ENCODE measurements at places on chromosomes 1 and 21. TPM values are rescaled to one million over a fixed set of nuclear protein-coding genes. Genes with fewer than 3 reads are reported as not detected.

LCE1C gene
- total RNA-seq: not detected

AGMAT gene
- 20.3 TPM for total RNA-seq

GBP7 gene
- total RNA-seq: not detected

HAO2 gene
- not detected for total RNA-seq

CLK2 gene
- total RNA-seq: 82.7 TPM

SOAT1 gene
- 77.2 TPM for total RNA-seq

RPTN gene
- total RNA-seq: not detected

SPRR2A gene
- not detected for total RNA-seq

UBASH3A gene
- 28.2 TPM for total RNA-seq

TINAGL1 gene
- not detected for total RNA-seq

CLIC6 gene
- total RNA-seq: 0.52 TPM

CD48 gene
- total RNA-seq: 307 TPM

PRRX1 gene
- total RNA-seq: not detected

SIPA1L2 gene
- total RNA-seq: 10.1 TPM

OLIG2 gene
- not detected for total RNA-seq

PCNX2 gene
- 18.7 TPM for total RNA-seq

NIPAL3 gene
- 34.8 TPM for total RNA-seq

DNM3 gene
- total RNA-seq: 0.78 TPM

TMEM200B gene
- total RNA-seq: 0.97 TPM

LCE1B gene
- not detected for total RNA-seq

TGFBR3 gene
- total RNA-seq: 18.7 TPM

WRAP73 gene
- 31.3 TPM for total RNA-seq

MEX3A gene
- total RNA-seq: 0.65 TPM

UTS2 gene
- not detected for total RNA-seq

ZNF648 gene
- not detected for total RNA-seq

ARTN gene
- not detected for total RNA-seq

LYPD8 gene
- not detected for total RNA-seq

PIK3C2B gene
- total RNA-seq: 23.3 TPM

RSPH1 gene
- not detected for total RNA-seq

MANEAL gene
- 5.6 TPM for total RNA-seq

ARMH1 gene
- total RNA-seq: 49.6 TPM

C1orf185 gene
- total RNA-seq: not detected

LAPTM5 gene
- total RNA-seq: 175 TPM

CDC42BPA gene
- total RNA-seq: 1.3 TPM

GBP4 gene
- 31.4 TPM for total RNA-seq

PBX1 gene
- not detected for total RNA-seq

NR0B2 gene
- not detected for total RNA-seq

FMOD gene
- 1.7 TPM for total RNA-seq

ITLN1 gene
- total RNA-seq: not detected

SLC25A44 gene
- 26.7 TPM for total RNA-seq

CLEC20A gene
- not detected for total RNA-seq

EXTL1 gene
- total RNA-seq: not detected

NUF2 gene
- 32.7 TPM for total RNA-seq

LRRC7 gene
- not detected for total RNA-seq

RAB4A gene
- total RNA-seq: 32.5 TPM

CHI3L2 gene
- 2.1 TPM for total RNA-seq

TNFRSF4 gene
- 154 TPM for total RNA-seq

TMEM79 gene
- 10.1 TPM for total RNA-seq

TNFRSF9 gene
- total RNA-seq: 263 TPM

AMPD1 gene
- total RNA-seq: not detected

CELA3B gene
- total RNA-seq: not detected

RNU1-1 gene
- total RNA-seq: 1,003 TPM

PTPN7 gene
- total RNA-seq: 462 TPM

C1orf141 gene
- not detected for total RNA-seq

GPR52 gene
- total RNA-seq: 0.44 TPM

ATP1A4 gene
- not detected for total RNA-seq

HEYL gene
- total RNA-seq: 0.08 TPM

SYCP1 gene
- not detected for total RNA-seq

SDF4 gene
- 147 TPM for total RNA-seq

RAB25 gene
- total RNA-seq: 0.46 TPM

All from activated CD8-positive, alpha-beta memory T cell treated with anti-CD3 and anti-CD28 coated beads for 36 hours (primary cell).